ENCODE measurements at places on chromosomes 4 and X.

- no peak for DNase-seq
Measured at GRCh38 chr4:119825696-119826095, 197.1 kb upstream of the PDE5A start.

DNA sequence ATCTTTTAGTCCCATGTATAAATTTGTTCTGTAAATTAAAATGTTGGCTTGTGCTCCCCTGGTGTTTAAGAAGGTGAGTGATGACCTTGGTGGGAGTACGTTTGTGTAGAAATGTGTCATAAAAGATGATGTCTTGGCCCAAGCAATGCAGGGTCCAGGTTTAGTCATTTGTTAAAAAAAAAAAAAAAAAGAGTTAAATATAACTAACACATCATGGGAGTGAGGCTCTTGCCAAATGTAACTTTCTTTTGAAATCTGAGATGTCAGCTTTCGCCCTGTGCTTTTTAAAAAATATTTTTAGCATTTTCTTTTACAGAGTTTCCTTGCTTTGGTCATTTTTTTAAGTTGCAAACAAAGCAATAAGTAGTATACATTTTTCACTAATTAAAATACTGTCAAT is 135.6 kb downstream of the FBXO8 start:
- DNase-seq = no peak

DNA sequence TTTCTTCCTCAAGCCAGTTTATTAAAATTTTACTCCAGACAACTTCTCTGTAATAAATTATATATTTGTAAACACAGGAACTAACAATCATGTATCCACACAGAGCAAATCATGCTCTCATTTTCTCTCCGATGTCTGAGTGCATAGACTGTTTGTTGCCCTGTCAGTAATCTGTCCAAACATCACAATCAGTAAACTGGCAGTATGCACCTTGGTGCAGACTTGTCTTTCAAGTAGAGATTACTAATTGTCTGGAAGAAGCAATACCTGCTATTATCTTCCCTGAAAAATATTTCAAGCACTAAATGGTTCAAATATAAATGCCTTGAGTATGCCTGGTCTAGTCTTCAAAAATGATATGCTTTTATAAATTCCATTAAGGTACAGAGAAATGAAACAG is 1260.9 kb downstream of the C4orf33 start:
- DNase-seq = no peak

DNA sequence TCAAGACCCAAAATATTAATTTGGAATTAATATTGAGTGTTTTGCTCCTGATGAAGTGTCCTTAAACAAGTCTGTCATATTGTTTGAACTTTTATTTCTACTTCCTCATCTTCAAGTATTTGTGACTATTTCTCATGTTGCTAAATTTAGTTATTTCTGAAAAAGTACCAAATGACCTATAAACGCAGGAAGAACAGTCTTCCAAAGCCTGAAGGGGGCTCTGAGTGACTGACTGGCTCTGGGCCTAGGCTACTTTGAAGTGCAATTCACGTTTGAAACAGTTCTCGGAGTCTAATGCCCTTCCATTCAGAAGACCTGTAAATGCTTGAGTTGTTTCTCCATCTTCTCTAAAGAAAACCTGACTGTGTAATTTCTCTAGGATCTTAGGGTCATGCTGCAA is 26.5 kb downstream of the GALNT7 start:
- no peak for DNase-seq

- DNase-seq = no peak
Measured at GRCh38 chrX:74117962-74118902, 185.7 kb upstream of the ZCCHC13 start.
